ENCODE measurements at places on chromosomes 1 and 21.

DNA sequence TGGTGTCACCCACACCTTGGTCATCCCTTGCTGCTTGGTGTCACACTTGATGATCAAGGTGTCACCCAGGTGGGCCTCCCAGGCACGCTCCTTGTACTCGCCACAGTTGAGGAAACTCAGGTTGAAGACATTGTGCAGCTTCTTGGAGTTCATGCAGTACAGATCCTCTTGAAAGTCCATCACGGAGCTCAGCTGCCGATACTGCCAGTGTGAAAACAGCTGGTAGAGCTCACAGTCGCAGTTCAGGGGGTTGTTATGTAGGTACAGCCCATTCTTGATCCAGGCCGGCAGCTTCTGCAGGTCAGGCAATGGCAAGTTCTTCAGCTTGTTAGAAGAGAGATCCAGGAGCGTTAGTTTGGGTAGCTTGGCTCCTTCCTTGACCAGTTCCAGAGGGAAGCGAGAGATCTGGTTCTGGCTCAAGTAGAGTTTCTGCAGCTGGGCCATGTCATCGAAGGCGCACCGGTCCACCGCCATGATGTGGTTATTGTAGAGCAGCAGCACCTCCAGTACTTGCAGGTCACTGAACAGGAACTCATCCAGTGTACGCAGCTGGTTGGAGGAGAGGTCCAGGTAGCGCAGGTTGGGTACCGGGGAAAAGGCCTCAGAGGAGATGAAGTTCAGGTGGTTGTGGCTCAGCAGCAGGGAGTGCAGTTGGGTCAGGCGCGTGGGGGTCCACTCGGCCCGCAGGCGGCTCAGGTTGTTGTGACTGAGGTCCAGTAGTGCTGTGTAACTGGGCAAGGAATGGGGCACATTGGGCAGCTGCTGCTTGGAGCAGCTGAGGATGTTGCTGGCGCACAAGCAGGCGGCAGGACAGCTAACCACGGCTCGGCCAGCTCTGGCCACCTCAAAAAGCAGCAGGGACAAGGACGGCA, 1.3 kb downstream of the AMIGO1 start:
- no peak for DNase-seq

GRCh38 chr21:42653231-42654061, at the start of gene PDE9A:
TSS of gene PDE9A (plus strand) at chr21:42653621. CDS start at chr21:42653815, 194 bp downstream.
- DNase-seq, result peak; percentile 57

- DNase-seq, result peak; percentile 79
Measured at GRCh38 chr1:93616996-93617669, 64.5 kb downstream of the BCAR3 start.

- no peak for DNase-seq
Measured at GRCh38 chr1:23023174-23023845, 4.0 kb downstream of the KDM1A start.

GRCh38 chr1:53905509-53905908, 11.5 kb downstream of the DIO1 start:
- DNase-seq, result no peak

DNA sequence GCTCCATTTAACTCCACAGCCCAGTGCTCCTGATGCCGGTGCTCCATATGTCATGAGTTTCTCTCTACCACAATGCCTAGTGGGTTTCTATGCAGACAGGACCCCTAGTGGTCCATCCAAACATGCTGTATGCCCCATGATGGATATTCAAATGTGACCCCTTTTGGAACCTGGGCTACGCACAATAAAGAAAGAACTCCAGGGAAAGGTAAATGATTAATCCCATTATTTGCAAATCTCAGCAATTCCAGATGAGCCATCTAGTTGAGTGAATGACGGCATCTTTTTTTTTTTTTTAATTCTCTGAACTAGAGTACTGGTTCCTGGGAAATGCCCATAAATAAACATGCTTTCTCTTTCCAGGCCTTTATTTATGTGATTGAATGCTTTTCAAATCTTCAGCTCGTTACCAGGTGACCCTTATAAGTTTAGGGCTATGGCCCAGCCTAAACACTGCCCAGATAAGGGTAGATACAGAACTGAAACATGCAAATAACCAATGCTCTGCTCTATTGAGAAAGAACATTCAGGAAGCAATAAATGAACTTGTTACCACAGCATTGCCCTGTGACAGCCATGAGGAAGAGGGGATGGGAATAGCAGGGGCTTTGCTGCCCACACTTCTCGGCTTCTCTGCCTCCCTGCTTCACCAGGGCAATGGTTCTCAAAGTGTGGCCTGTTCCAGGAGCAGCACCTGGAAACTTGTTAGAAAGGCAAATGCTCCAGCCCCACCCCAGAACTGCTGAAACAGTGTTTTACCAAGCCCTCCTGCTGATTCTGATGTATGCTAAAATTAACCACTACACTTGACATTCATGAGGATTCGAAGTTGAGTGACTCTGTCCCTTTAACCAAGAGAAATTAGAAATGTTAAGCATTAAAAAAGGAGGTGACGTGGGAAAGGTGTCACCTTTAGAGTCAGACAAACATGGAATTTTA, 151.7 kb downstream of the SEC16B start:
- no peak for DNase-seq

DNA sequence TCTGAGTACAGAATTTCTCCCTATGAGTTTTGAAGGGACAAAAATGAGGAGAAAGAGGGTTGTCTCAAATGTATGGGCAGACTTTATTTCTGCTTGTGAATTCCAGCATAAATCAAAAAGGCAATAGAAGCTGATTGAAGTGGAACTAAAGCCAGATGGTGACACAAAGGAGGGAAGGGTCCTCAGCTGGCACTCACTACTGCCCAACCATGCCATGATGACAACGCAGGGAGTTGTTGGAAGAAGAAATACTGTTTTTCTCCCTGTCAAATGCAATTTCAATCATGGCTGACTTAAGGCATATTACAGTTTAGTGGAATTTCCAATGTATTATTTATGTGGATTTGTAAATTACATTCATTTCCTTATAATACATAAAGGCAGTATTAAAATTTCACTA, 805.8 kb downstream of the ADGRL2 start:
- DNase-seq, result no peak

DNA sequence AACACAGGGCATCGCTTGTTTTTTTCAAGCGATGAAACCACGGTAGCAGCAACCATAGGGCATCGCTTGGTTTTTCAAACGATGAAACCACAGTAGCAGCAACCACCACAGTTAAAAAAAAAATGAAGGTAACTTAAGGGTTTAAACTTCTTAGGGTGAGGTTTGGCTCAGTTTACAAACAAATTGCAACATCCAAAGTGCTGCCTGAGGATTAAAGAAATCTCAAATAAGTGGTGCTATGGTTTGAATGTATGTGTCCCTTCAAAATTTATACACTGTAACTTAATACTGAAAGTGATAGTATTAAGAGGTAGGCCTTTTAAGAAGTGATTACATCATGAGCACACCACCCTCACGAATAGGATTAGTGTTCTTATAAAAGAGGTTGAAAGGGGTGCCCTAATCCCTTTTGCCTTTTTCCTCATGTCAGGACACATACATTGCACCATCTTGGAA, 6.4 kb upstream of the GBP5 start:
- DNase-seq, result no peak

GRCh38 chr1:34057347-34058130, 107.5 kb downstream of the CSMD2 start:
- DNase-seq, result peak; percentile 30

DNA sequence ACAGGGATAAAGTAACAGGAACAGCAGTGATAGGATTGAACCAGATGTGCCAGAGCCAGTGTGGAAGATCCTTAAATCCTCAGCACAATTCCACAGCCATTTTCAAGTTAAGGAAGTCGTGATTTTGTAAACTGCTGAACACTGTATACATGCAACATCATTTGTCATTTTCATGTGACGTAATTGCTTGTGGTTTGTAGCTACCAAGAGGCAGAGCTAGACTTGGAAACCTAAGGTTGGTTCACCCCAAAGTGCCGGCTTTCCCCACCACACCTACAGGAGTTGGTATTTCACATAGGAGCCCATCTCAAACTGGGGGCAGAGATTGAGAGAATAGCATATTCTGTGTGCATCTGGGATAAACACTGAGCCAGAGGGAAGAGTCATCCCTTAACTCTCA, 113.9 kb downstream of the CAPN8 start:
- no peak for DNase-seq

Data from NCI-H2227 treated with DMSO at 0.1 percent for 48 hours (cell line).